ENCODE measurements at places on chromosomes 5 and 9. TPM values are rescaled to one million over a fixed set of nuclear protein-coding genes. Genes with fewer than 3 reads are reported as not detected.

LECT2 gene
- not detected for total RNA-seq

LTC4S gene
- total RNA-seq: 0.39 TPM

TSSK1B gene
- total RNA-seq: not detected

SNCAIP gene
- total RNA-seq: 50.6 TPM

WNT8A gene
- not detected for total RNA-seq

PRR16 gene
- not detected for total RNA-seq

GRCh38 chr5:74322191-74322590 lies 318.3 kb downstream of the ENC1 start:
- DNase-seq: no peak

DNA sequence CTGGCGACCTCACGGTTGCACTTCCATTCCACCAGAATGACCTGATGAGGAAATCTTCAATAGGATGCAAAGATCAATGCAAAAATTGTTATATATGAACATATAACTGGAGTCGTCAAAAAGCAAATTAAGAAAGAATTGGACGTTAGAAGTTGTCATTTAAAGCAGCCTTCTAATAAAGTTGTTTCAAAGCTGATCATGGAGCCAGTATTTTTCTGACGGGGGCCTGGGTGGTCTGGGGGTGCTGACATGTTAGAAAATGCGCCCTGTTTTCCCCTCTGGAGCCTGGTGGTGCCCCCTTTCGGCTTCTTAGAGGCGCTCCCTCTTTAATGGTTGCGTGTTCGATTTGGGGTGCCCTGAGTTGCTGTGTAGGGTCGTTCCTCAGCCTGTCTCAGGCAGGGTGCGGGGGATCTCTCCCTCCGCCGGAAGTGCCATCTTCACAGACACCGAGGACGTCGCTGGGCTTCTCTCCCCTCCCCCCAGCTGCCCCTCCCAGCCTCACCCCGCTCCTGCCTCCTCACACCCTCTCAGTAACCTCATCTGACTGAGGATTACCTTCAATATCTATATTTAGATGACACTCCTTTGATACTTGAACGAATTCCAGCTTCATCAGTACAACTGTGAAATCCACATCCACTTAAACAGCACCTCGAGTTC lies 18.3 kb downstream of the PTGES2 start:
- no peak for DNase-seq

DNA sequence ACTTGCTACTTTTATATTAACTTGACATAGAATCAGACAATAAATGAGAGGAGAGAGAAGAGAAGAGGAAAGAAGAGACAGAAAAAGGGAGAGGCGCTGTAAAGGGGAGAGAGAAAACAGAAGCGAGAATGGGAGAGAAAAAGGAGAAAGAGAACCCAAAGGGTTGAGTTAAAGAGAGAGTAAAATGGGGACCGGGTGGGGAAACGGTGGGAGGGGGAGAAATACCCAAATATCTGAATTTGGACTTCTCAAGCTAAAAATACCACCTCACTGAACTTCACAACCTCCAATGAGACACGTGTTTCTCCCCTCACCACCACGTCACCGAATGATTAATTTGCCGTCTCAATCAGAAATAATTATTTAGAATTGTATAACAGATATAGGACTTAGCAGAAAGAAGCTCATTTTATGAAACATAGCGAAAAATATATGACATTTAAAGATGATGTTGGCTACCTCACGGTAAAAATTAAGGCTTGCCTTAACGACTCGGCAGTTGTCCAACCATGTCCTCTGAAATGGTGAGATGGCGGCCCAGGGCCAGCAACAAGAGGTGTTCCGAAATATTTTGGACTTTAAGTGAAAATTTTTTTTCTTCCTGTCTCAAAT lies 204.1 kb downstream of the MEF2C start:
- no peak for DNase-seq

DNA sequence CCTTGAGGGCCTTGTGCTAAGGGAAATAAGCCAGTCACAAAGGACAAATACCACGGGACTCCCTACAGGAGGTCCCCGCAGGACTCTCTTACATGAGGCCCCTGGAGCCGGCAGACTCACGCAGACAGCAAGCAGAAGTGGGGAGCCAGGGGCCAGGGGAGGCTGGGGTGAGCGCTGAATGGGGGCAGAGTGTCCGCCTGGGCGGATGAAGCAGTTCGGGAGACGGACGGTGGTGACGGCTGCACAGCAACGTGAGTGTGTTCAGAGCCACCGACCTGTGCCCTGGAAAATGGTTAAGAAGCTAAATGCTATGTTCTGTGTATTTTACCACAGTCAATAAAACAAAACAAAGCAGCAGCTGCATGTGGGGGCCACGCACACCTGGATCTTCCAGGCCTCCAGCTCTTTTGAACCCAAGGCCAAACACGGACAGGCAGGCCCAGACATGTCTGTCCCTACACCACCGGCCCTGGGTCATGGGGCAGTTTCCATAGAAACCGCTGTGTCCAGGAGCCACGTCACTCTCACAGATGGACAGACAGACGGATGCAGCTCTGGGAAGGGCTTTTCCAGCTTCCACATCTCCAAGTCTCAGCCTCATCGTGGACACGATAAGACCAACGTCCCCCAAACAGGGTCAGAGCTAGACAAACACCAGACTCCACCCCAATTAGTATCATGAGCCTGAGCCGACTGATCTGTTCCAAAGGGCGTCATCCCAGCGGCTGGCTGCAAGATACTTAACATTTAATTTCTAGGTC lies 103.9 kb downstream of the VAV2 start:
- DNase-seq: no peak

DNA sequence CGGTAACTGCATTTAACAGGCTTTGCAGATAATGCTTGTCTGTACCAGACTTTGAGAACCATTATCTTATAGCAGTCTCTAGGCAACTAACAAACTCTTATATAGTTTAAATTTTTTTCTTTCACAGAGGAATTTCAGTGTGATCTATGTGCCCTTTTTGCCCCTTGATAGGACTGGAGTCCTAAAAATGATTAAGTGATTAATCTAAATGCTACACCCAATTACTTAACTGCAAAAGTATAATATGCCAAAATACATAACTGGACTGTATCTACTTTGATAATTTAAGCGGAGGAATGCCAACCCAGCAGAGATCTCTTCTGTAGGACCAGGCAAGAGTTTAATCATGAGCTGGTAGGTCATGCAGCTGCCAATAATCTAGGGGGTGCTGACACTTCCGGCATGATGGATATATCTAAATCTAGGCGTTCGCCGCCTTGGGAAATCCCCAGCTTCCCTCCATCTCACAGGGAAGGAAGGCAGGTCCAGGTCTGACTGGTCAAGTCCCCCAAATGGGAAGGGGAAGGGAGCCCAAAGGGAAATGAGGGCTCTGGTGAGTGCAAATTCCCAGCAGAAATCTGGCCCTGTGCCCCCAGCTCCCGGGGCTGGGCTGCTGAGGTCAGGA lies 205.6 kb downstream of the GAPVD1 start:
- DNase-seq: peak; percentile 46

GRCh38 chr9:119453490-119453911 lies 84.3 kb upstream of the BRINP1 start:
- no peak for DNase-seq

DNA sequence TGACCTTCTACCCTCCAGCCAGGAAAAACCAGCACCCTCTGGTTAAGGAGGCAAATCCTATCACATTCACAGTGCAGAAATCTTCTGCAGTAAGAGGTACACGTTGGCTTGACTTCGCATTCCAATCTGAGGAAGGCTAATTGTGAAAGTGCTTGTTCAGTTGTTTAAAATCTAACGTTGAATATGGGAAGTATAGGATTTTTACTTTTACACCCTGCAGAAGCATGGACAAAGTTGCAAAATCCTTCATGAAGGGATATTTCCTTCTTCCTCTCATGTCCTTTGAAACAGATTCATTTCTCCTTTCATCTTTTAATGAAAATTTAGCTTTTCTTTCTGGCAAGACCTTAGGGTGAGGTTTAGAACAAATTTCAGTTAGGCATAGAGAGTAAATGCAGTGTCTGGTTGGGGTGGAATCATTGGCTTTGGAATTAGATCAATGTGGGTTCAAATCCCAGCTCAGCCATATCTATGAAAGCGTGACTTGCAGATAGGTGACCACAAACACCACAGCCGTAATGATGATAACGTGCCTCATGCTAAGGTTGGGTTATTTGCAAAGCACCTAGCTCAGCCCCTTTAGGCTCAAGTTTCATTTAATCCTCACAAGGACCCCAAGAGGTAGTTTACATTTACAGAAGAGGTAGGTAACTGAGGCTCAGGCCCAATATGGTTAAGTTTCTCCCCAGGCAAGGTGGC lies 42.2 kb upstream of the C5orf58 start:
- no peak for DNase-seq

- DNase-seq: no peak
Observed at GRCh38 chr9:113444736-113445135, 18.8 kb upstream of the RGS3 start.

DNA sequence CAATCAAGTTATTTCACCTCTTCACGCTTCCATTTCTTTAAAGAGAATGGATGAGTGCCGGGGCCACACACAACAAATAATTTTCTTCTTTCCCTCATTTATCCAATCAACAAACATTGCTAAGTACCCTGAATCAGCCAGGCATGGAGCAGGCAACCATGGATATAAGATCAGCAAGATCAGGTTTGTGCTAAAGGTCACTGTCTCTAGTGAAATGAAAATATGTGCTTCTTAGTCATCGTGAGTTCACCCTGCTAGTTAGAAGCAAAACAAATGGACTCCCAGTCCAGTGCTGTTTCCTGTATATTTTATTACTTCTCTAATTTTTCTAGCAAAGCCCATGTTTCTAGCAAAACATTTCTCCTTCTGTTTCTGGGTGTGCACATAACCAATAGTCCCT lies 629.2 kb downstream of the BNC2 start:
- DNase-seq: peak; percentile 22

- no peak for DNase-seq
Observed at GRCh38 chr5:116157902-116158301, 73.1 kb downstream of the COMMD10 start.

DNA sequence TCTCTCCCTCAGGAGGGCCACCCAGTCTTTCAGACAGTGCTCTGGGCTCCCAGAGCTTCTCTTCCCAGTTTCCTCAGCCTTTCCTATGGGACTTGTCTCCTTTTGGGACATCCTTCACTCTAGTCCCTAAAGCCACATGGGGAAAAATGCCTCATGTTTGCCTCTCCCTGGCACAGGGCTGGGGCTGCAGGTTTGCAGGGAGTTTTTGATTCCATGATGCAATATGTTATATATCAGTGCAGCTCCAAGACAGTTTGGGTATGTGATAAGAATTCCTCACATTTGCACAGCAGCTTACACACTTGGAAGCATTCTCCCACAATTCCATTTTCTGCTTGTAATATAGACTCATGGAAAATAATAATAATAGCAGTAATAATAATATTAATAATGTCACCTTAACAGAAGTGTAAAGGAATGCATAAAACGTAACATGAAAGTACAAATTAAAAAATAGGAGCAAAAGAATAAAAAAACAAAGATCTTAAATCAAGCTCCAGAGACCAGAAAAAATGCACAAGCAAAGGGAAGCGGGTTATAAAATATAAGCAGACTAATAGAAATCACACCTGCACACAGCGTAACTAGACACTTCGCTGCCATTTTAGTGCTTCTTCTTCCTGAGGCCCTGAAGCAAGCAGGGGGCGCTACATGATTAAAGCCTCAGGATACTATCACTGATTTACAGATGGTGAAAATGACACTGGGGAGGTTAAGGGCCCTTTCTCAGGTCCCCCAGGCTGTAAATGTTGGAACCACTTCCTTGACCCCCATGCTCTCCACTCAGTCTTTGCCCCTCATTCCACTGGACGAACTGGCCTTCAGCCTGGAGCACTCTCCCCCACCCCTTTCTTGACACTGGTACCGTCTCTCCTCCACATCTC lies 70.0 kb upstream of the IL17B start:
- peak; percentile 60 for DNase-seq

- no peak for DNase-seq
Observed at GRCh38 chr9:77176106-77176505, 1.2 kb upstream of the VPS13A start.

DNA sequence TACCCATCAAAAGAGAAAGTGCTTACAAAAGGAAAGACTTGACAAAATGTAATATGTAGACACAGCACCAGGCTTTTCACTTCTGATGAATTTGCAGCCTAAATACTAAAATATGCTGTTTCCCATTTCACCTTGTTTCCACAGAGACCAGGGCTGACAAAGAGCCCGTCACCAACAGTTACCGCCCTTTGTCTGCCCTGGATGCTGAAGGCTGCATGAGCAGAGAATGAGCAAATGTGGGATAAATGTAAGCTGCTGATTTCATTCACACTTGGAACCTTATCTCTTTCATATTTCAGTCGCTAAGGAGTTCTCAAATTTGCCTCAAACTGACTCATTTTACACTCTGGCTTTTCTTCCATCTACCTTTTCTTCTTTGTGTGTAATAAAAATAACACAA lies 213.9 kb downstream of the TMEM167A start:
- no peak for DNase-seq

GRCh38 chr9:97373331-97373730 lies 38.6 kb upstream of the TDRD7 start:
- DNase-seq: no peak

- DNase-seq: no peak
Observed at GRCh38 chr9:4324513-4324912, 24.6 kb upstream of the GLIS3 start.

- no peak for DNase-seq
Observed at GRCh38 chr5:34042321-34042720, 692 bp downstream of the C1QTNF3 start.

Measured in dermis microvascular lymphatic vessel endothelial cell (primary cell).